Esophagus squamous epithelium (tissue), 5 donors: ENCODE measurements at places on chromosomes 3 and 15.
A peak's percentile ranks its signal among the peaks of the same experiment; 100 is the strongest.

GRCh38 chr3:179421500-179421899, 29.8 kb downstream of the GNB4 start:
- H3K4me1 ChIP-seq = peaks cover 7% of the 10 kb centered on the region
- DNase-seq = no peak
- H3K27me3 ChIP-seq = no peaks in the 10 kb centered on the region
- no peaks in the 10 kb centered on the region for H3K36me3 ChIP-seq

DNA sequence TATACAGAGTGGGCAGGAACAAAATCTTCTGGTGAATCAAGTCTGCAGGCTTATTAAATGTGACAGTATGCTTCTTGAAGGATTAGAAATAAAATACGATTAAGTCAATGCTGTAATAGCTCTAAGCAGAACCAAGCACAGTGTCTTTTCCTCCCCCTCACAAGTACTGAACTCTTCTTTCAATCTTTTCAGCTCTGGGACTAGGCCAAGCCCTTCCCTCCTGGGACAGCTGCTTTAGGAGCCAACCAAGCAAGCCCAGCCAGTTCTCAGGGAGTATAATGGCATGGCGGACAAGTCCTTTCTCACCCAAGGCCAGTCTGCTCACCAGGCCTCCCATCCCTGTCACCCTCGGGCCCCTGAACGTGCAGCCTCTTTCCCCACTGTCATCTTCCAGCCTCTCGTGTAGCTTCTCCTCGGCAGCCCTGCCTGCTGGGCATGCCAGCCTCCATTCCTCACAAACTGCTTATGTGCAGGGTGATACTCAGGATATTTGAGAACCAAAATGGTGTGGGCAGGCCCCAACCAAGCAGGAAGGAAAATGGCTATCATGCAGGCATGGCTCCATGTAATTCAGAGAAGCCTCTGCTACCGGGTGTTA, 8.4 kb upstream of the PPP1R2 start:
- no peaks in the 10 kb centered on the region for H3K27me3 ChIP-seq
- no peaks in the 10 kb centered on the region for H3K36me3 ChIP-seq
- peak overlapping the region; percentile 78 for H3K27ac ChIP-seq
- H3K4me1 ChIP-seq = peaks cover 18% of the 10 kb centered on the region
- DNase-seq = no peak
- H3K4me3 ChIP-seq = no peak overlapping the region

- no peak for DNase-seq
- H3K27me3 ChIP-seq = no peaks in the 10 kb centered on the region
- peaks cover 3% of the 10 kb centered on the region for H3K36me3 ChIP-seq
- peaks cover 81% of the 10 kb centered on the region for H3K4me1 ChIP-seq
- peak overlapping the region; percentile 19 for H3K4me3 ChIP-seq
Measured at GRCh38 chr3:184005941-184006507, 11.7 kb downstream of the ABCC5 start.

DNA sequence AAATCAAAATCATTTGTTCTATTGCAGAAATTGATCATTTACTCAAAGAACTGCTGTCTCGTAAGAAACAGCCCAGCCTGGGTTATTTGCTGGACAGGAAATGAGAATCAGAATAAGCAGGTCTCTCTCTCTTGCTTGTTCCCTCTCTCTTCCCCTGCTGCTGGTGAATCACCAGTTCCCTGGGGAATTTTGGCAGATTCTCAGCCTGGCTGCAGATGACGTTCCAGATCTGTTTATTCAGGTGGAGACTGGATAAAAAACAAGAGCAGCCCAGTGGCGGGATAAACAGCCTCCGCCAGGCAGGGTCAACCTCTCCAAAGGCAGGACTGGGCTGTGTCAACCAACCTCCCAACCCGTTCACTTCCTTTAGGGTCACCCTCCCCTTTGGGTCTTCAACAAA, 72.1 kb downstream of the LRIG1 start:
- no peak for DNase-seq
- H3K36me3 ChIP-seq = no peaks in the 10 kb centered on the region
- H3K4me3 ChIP-seq = no peak overlapping the region
- peak overlapping the region; percentile 57 for H3K27ac ChIP-seq
- peaks cover 86% of the 10 kb centered on the region for H3K4me1 ChIP-seq
- no peaks in the 10 kb centered on the region for H3K27me3 ChIP-seq

- no peak overlapping the region for H3K4me3 ChIP-seq
- H3K36me3 ChIP-seq = no peaks in the 10 kb centered on the region
- no peak overlapping the region for H3K27ac ChIP-seq
Measured at GRCh38 chr3:59422312-59422711, 372.5 kb upstream of the CFAP20DC start.

DNA sequence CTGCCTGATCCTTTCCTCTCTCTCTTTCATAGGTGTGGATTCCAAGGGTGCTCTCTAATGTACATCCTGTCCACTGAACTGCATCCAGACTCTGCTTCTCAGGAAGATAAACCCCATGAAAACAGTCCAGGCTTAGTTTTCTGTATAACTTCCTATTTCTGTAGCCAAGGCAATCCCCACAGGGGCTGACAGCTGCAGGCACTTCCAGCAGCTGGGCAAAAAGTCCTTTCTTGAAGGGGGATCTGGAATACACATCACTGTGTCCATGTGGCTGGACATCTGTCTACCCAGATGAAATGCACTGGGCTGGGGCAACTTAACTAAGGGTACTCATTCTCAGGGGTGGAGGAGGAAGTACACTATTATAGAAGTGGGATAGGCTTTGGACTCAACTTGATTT, 72.2 kb downstream of the NR1D2 start:
- peaks cover 14% of the 10 kb centered on the region for H3K4me1 ChIP-seq
- H3K27ac ChIP-seq = peak overlapping the region; percentile 81
- H3K36me3 ChIP-seq = no peaks in the 10 kb centered on the region
- H3K4me3 ChIP-seq = no peak overlapping the region
- DNase-seq = no peak

- H3K27ac ChIP-seq = no peak overlapping the region
- no peaks in the 10 kb centered on the region for H3K36me3 ChIP-seq
- no peak for DNase-seq
- no peak overlapping the region for H3K4me3 ChIP-seq
- H3K27me3 ChIP-seq = no peaks in the 10 kb centered on the region
Measured at GRCh38 chr3:124014366-124014942, 22.5 kb upstream of the ROPN1 start.

DNA sequence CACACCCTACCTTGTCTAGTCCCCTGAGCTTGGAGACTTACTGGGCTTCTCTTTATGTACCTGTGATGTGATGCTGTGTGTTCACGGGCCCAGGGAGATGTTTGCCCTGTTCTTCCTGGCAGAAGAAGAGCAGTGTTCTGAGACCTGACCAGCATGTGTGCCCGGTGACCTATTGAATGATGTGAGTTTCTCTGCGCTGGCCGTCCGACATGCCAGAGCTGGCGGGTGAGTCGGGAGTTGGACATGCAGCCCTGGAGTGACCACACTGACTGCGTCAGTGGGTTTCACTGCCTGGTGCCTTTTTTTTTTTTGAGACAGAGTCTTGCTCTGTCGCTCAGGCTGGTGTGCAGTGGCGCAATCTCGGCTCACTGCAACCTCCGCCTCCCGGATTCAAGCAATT, 42.3 kb downstream of the CGNL1 start:
- no peaks in the 10 kb centered on the region for H3K27me3 ChIP-seq
- H3K4me1 ChIP-seq = no peaks in the 10 kb centered on the region
- H3K36me3 ChIP-seq = no peaks in the 10 kb centered on the region
- H3K4me3 ChIP-seq = no peak overlapping the region
- no peak overlapping the region for H3K27ac ChIP-seq
- DNase-seq = no peak

DNA sequence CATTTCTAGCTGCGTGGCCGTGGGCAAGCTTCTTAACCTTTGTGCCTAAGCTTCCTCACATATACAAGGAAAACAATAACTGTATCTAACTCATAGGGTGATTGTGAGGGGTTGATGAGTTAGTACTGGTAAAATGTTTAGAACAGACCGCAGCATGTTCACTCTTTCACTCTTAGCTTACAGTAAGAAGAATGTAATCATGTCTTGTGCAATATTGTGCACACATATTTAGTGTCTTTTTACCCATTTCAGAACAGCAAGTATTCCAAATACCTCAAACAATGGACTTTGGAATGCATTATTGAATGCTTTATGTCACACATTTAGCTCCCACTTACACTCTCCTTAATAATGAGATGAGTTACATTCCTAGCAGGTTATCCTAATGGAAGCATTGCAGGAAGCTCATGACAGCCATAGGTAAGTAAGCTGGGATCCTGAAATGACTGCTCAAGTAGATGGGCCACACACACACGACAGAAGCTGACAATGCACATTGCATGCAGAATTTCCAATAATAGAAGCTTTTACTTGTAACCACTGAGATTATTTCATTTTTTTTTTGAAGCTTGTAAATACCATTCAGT, 468.9 kb upstream of the WNT5A start:
- no peak overlapping the region for H3K27ac ChIP-seq
- H3K36me3 ChIP-seq = no peaks in the 10 kb centered on the region

DNA sequence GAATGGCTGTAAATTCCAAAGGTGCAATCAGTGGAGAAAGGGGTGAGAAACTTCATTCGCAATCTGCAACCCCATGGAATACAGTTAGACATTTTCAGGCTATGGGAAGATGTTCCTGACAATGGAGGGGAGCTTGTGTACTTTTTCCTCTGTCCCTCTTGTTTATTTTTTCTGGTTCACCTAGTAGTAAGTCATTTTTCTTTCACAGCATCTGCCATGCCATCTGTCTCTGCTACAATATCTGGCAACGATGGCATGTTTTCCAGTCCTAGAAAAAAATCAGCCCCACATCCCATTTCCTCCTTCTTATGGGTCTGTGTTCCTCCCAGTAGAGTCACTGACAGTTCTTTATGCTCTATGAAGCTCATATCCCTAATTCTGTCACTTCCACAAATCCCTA, 76.0 kb downstream of the SSR3 start:
- H3K4me1 ChIP-seq = peaks cover 5% of the 10 kb centered on the region
- H3K36me3 ChIP-seq = no peaks in the 10 kb centered on the region
- no peaks in the 10 kb centered on the region for H3K27me3 ChIP-seq
- DNase-seq = no peak
- no peak overlapping the region for H3K4me3 ChIP-seq
- H3K27ac ChIP-seq = no peak overlapping the region

- peaks cover 9% of the 10 kb centered on the region for H3K4me1 ChIP-seq
- no peak overlapping the region for H3K4me3 ChIP-seq
- H3K27me3 ChIP-seq = no peaks in the 10 kb centered on the region
- DNase-seq = no peak
- H3K36me3 ChIP-seq = no peaks in the 10 kb centered on the region
Measured at GRCh38 chr15:80743189-80743833, 35.9 kb upstream of the CEMIP start.

GRCh38 chr15:34988027-34988902, at the start of gene ZNF770:
ZNF770 (minus strand) TSS chr15:34988287; CDS start chr15:34983434, 4,853 bp downstream.
- peak; percentile 19 for DNase-seq
- peak within 1 kb of the TSS; percentile 93 for H3K27ac ChIP-seq
- no peaks in the 10 kb centered on the region for H3K36me3 ChIP-seq
- H3K4me1 ChIP-seq = peaks cover 85% of the 10 kb centered on the region
- H3K4me3 ChIP-seq = peak within 1 kb of the TSS; percentile 79

- no peaks in the 10 kb centered on the region for H3K36me3 ChIP-seq
- H3K27me3 ChIP-seq = no peaks in the 10 kb centered on the region
- H3K27ac ChIP-seq = no peak overlapping the region
- H3K4me3 ChIP-seq = no peak overlapping the region
- no peak for DNase-seq
- H3K4me1 ChIP-seq = no peaks in the 10 kb centered on the region
Measured at GRCh38 chr3:141646760-141647561, 91.1 kb upstream of the RNF7 start.

DNA sequence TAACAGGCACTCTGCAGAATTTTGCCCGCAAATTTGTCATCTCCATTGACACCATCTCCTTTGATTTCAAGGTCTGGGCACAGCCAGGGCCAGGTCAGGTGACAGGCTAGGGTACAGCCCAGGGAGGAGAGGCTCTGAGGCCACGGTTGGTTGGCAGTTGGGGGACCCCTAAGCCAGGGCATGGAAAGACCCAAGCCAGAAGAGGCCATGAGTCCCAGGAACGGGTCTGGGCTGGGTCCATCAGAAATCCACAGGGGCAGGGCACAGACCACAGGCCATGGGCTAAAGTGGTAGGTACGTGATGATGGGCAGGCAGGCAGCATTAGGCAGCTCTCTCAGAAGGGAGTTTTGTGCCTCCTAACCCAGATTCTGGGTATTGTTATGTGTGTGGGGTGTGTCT, 45.8 kb downstream of the SEMA3G start:
- H3K4me3 ChIP-seq = no peak overlapping the region
- H3K27me3 ChIP-seq = no peaks in the 10 kb centered on the region
- peaks cover 19% of the 10 kb centered on the region for H3K36me3 ChIP-seq
- H3K4me1 ChIP-seq = peaks cover 4% of the 10 kb centered on the region

DNA sequence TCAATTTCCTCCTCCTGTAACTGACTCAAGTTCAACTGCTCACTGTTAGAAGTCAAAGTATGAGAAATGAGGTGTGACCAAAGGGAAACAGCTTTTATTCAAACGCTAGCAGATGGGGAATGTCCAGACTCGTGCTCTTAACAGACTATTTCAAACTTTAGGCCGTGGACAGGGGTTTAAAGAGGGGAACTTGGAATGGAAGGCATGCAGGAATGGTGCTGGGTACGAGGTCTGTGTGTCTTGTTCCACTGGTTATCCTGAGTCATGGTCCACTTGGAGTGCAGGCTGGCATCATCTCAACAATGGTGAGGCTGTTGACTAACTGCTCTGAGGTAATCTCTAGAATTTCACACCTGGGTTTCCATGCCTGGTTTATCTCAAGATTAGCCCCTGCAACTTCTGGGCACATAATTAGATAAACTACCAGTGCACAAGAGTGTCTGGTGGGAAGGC, 22.9 kb upstream of the DNAAF4 start:
- H3K36me3 ChIP-seq = no peaks in the 10 kb centered on the region
- DNase-seq = no peak
- H3K4me1 ChIP-seq = no peaks in the 10 kb centered on the region
- no peak overlapping the region for H3K27ac ChIP-seq
- H3K4me3 ChIP-seq = no peak overlapping the region

DNA sequence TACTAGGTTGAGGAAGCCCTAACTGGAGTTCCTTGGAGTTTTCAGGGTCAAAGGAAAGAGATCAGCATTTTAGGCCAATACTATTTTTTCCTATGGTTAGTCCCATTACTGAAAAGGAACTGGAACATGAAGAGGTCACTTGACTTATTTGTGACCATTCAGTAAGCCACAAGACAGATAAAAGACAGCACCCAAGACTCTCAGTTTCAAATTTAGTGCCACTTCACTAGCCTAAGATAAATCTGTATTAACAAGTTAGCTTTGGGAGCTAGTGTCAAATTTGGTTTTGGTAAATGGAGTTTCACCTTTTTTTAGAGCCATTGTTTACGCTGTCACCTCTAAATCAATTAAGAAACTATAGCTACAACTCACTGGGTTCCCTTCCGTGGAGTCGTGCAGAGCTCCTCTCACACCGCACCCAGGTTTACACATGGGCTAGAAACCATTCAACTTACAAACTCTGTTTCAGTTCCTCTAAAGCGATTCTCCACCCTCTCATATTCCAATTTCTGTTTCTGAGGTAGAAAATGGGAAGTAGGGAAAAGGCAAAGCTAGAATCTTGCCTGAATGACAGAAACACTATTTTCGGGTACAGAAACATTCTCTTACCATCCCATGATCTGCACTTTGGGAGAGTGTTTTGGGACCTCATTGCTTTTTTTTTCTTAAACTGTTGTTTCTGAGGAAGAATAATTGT, 14.4 kb downstream of the CCDC32 start:
- no peaks in the 10 kb centered on the region for H3K27me3 ChIP-seq
- no peaks in the 10 kb centered on the region for H3K4me1 ChIP-seq
- peaks cover 4% of the 10 kb centered on the region for H3K36me3 ChIP-seq
- DNase-seq = no peak

- H3K36me3 ChIP-seq = no peaks in the 10 kb centered on the region
- H3K4me3 ChIP-seq = no peak overlapping the region
- H3K27me3 ChIP-seq = no peaks in the 10 kb centered on the region
- no peak overlapping the region for H3K27ac ChIP-seq
- H3K4me1 ChIP-seq = peaks cover 16% of the 10 kb centered on the region
Measured at GRCh38 chr3:170814822-170815221, 55.2 kb downstream of the RPL22L1 start.
